ENCODE measurements at places on chromosomes 1 and 21. TPM values are rescaled to one million over a fixed set of nuclear protein-coding genes. Genes with fewer than 3 reads are reported as not detected.

Gene RAVER2
- total RNA-seq = 4.6 TPM

Gene CASQ2
- not detected for total RNA-seq

Gene RAB42
- 10.6 TPM for total RNA-seq

Gene RCOR3
- 26.2 TPM for total RNA-seq

Gene BARHL2
- total RNA-seq = not detected

Gene AKR7A3
- 1.2 TPM for total RNA-seq
